ELF-1 (cell line): ENCODE measurements at places on chromosomes 3 and 15.

DNA sequence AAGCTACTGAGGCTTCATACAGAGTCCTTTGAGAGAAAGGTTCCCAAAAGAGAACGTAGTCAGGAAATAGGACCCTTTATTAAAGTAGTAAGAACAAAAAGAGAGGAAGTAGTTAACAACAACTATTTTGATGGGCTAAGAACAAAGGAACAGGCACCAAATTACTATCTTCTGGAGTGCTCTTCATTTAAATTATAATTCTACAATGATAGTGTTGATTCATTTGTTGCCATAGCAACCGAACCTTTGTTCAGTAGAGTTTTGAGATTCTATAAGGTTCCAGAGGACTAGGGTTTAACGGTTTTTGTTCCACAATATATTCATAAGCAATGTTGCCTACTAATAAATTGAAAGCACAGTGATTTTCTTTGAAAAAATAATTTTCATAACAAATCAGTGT is 78.8 kb downstream of the CMSS1 start:
- DNase-seq = no peak

- no peak for DNase-seq
Measured at GRCh38 chr3:142992323-142992722, 9.0 kb upstream of the U2SURP start.

- DNase-seq = no peak
Measured at GRCh38 chr3:94513600-94513999, 450.7 kb downstream of the NSUN3 start.

DNA sequence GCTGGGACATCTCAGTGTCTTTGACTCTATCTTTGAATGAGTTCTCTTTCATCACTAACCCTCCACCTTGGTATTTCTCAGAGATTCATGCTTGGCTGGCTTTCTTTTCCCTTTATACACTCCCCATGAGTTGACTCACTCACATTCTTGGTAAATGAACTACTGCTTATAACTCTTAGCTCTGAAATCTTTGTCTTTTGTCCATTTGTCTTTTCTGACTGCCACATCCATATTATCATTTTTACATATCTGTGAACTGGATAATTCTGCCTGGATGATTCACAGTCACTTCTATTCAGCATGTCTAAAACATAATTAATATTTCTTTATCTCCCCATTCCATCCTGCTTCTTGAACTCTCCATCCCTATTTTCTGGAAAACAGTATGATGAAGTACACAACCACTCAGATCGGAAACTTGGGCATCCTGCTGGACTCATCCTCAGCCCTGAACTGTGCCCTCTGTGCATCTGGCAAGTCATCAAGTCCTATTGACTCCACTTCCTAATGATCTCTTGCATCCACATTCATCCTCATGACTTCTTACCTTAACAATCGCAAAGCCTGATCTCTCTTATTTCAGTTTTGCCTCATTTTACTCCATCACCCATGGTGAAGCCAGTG is 66.9 kb downstream of the KCNAB1 start:
- no peak for DNase-seq

DNA sequence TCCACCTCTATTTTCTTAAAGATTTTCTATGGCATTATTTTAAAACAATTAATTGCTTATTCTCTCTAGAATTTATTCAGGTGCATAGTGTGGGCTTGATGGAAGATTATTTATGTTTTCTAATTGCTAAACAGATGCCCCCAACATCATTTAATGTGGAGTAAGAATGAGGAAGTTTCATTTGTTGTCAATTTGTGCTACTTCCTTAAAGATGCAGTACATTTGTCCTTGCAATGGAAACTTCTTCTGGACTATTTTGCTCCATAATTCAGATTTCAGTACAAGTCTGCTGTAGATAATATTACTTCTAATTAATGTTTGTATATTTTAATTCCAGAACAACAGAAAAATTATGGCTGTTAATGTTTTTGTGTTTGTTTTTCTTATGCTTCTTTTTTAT is 104.8 kb downstream of the TGFBR2 start:
- DNase-seq = no peak

GRCh38 chr3:110773413-110773954 is 298.1 kb upstream of the NECTIN3 start:
- peak; percentile 29 for DNase-seq

DNA sequence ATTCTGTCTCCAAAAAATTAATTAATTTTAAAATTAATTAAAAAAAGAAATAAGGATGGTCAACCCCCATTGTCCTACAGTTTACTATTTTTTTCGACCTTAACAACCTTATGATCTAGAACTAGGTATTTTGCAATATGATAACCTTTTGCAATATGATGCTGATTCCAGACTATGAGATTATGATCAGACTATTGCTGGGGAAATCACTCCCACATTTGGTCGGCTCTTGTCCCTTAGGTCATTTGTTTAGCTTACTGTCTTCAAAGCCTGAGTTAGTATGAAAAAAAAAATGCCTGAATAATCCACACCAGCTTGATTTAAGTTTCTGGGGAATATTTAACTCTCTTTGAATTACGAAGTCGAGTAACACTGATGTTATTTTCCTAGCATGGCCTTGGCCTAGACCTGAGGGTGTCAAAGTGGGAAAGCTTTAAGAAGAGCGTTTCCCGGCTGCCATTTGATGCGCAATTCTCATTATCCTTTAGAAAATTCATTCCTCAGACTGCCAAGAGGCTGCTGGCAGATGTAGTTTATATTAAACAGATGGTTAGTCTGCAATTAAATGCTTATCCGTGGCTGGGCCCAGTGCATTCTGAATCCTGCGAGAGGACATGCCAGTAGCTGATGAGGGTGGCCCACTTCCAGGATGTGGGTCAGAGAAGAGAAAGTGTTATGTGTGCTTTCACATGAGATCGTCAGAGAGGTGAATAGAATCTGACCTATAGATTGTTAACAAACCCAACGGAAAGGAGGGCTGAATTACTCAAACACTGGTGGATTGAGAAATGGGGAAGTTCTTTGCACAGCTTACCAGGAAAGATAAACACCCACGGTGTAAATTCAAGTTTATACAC is 496.0 kb upstream of the THBS1 start:
- DNase-seq = no peak

GRCh38 chr15:33608714-33609113 is 297.9 kb downstream of the RYR3 start:
- no peak for DNase-seq

DNA sequence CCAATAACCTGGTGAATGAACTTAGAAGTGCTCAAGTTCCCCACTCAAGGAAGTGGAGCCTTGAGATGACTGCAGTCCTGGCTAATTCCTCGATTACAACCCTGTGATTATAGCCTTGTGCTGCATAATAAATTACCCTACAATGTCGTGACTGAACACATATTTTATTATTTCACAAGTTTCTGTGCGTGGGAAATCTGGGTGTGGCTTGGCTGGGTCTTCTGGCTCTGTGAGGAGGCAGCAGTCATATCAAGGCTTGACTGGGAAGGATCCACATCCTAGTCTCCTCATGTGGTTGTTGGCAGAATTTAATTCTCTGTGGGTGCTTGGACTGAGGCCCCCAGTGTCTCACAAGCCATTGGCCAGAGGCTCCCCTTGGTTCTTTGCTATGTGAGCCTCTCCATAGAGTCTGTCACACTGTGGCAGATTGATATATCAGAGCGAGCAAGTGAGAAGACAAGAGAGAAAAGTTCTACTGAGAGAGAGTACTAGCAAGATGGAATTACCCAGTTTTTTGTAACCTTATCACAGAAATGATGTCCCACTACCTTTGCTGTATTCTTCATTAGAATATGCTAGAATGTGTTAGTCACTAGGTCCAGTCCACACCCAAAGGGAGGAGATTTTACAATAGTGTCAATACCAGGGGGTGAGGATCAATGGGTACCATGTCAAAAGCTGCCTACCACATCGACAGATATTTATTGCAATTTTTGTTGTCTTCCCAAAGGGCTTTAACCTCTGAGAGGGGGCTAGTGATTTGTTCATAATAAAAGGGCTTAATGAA is 102.8 kb upstream of the TBC1D5 start:
- DNase-seq = no peak

DNA sequence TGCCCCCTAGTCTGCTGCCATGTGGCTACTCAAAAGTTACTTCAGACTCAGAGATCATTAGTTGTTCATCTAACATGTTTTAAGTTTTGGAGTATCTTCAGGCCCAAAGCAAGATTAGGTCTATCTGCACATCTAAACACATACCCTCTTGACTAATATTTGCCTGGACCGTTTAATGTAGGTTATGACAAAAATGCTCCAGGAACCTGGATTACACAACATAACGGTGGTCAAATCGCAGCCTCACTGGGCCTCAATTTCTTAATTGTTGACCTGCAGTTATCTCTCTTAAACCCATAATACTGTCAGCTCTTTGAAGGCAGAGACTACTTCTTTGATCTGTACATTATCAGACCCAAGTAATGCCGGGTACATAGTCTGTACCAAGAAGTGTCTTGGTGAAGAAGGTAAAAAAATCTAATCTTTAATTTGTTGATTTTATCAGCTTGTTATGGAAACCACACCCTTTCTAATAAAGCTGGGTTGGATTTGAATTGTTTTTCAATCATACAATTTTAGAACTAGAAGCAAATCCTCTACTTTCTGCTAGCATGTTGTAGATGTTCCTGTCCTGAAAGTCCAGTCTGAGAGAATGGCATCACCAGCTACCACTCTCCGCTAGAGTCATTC is 3.6 kb downstream of the SNRK start:
- no peak for DNase-seq

DNA sequence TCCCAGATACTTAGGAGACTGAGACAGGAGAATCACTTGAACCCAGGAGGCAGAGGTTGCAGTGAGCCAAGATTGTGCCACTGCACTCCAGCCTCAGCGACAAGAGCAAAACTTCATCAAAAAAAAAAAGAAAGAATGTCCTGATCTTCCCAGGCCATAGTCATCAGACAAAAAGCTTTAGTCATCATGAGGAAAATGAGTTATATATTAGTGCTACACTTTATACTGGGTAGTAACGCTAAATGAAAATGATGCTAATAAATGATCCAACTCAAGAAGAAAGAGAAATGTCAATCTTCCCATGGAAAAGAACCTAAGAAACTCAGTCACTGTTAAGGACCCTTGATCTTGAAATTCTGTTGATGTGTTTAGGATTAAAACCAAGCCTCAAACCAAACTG is 26.3 kb upstream of the TRIM59 start:
- DNase-seq = no peak

DNA sequence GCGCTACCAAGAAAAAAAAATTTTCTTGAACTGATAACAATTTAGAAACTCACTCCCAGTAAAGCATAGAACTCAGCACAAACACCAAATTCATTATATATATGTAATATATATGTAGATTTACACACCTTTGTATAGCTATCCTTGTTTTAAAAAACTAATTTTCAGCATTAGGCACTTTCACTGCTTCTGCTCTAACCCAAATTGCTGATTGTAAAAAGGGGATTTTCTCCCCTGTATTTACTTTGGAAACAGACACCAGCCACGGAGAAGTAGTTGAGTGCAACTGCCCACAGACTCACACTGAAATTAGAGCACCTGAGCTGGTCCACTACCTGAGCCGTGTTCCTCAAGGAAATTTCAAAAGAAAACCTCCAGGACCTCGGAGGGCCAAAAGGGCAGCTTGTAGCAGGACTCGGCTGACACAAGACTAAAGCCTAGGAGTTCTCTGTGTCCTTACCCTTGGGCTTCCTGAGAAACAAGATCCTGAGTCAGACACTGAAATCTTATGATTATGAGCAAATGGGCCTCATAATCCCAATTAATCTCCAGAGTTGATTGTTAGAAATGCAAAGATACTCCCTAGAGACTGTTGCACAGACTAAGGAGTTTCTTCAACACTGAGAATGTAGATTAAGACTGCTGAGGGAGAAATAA is 106.0 kb downstream of the TNIK start:
- no peak for DNase-seq

- DNase-seq = no peak
Measured at GRCh38 chr15:100533886-100534285, 5.1 kb upstream of the CERS3 start.
